GM12878 (cell line): ENCODE measurements at places on chromosomes 6 and 20. TPM values are rescaled to one million over a fixed set of nuclear protein-coding genes. Genes with fewer than 3 reads are reported as not detected.

The SLPI gene
- 1.4 TPM in 1 of 2 replicates, not detected in the other for total RNA-seq

DNA sequence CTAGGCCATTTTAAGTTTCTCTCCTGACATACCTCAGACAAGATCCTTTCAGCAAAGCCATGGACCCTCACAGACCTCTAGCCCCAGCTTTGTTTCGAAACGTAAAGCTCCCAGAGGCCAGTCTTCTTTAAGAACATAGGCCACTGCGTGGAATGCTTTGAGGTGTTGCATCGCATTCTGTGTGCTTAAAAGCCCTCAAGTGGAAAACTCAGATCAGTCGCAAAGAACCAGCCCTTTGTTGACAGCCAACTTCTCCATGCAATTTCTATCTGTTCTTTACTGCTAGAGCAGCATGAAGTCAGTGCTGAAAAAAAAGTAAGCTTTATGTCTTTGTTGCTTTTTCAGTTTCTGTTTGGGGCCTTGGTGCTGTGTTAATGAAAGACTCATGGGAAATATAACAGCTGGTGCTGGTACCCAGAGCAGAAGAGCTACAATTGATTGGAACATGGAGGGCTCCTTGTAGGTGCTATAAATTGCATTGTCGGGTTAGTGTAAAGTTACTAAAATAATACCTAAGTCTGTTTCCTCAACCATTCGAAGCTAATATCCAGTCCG, 142.6 kb downstream of the MAP3K7 start:
- H3K27ac ChIP-seq = no peak overlapping the region
- peaks cover 5% of the 10 kb centered on the region for H3K27me3 ChIP-seq
- no peak for DNase-seq
- no peaks in the 10 kb centered on the region for H3K4me1 ChIP-seq
- no peak overlapping the region for H3K4me3 ChIP-seq
- H3K36me3 ChIP-seq = no peaks in the 10 kb centered on the region

The CDH22 gene
- total RNA-seq = not detected in 2 replicates

- H3K36me3 ChIP-seq = no peaks in the 10 kb centered on the region
- no peak overlapping the region for H3K27ac ChIP-seq
- no peaks in the 10 kb centered on the region for H3K4me1 ChIP-seq
- H3K4me3 ChIP-seq = no peak overlapping the region
- H3K27me3 ChIP-seq = no peaks in the 10 kb centered on the region
These were observed 47.8 kb upstream of the FRMD1 start for GRCh38 chr6:168126566-168127383.

The SLC16A10 gene
- total RNA-seq = 10.6 and 11.0 TPM in 2 replicates

GRCh38 chr6:11732036-11732631, 46.5 kb downstream of the ADTRP start:
- H3K4me1 ChIP-seq = peaks cover 43% of the 10 kb centered on the region
- H3K27me3 ChIP-seq = no peaks in the 10 kb centered on the region
- DNase-seq = peak; percentile 99
- no peaks in the 10 kb centered on the region for H3K36me3 ChIP-seq
- H3K27ac ChIP-seq = peak overlapping the region; percentile 89

DNA sequence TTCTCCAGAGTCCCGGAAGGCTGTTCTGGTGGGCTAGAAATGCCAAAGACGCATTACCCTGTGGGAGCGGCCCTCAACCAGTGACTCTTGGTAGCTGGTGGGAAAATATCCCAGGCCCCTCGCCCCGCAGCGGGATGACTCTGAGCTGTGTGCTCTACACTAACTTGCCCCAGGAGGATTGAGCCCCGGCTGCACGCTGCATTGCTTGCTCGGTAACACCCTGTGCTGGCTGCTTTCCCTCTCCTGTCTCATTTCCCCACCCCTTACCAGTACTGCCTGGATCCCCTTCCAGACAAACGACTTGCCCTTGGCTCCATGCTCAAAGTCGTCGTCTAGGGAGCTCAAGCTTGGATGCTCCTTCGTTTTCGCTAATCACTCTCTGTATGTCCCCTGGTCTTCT, 411.8 kb upstream of the SULF2 start:
- H3K27ac ChIP-seq = no peak overlapping the region
- H3K4me1 ChIP-seq = no peaks in the 10 kb centered on the region
- H3K27me3 ChIP-seq = no peaks in the 10 kb centered on the region; the same call in 1 of the 2 replicates
- H3K4me3 ChIP-seq = no peak overlapping the region
- DNase-seq = no peak

- no peak for DNase-seq
- H3K27ac ChIP-seq = no peak overlapping the region
- no peaks in the 10 kb centered on the region for H3K36me3 ChIP-seq
These were observed 137.0 kb upstream of the TENT5A start for GRCh38 chr6:81889377-81890053.

GRCh38 chr6:143536461-143536865, 24.9 kb upstream of the FUCA2 start:
- no peak overlapping the region for H3K27ac ChIP-seq
- peak overlapping the region; percentile 62 for H3K4me3 ChIP-seq
- H3K27me3 ChIP-seq = no peaks in the 10 kb centered on the region
- H3K4me1 ChIP-seq = peaks cover 31% of the 10 kb centered on the region

The GPR6 gene
- total RNA-seq = not detected in 2 replicates

The EPPIN gene
- not detected in 2 replicates for total RNA-seq

DNA sequence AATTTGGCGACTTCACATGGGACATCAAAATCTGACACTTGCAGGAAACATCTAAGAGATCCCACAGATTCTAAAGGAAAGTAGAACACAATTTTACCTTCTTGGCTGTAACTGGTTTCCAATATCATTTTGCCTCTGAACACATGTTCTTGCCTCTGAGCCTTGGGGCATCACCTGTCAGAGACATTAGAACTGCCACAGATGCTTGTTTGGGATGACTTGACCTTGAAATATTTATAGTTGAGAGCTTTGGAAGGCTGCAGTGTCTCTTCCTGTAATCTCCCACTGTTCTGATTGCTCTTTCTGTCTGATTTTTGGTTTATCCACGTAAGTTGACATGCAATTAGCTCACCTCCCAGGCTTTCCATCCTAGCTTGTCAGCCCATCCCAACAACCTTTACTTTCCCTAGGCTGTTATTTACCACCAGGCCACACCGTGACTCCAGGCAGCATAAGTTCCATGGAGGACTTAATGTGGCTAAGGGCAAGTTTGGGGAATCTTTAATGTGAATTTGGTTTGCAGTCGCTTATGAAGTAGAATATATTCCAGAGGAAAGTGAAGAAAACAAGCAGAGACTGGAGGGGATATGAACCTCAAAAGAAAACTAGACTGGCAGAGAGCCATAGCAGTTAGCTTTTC, 256.5 kb upstream of the RIN2 start:
- H3K4me3 ChIP-seq = no peak overlapping the region
- H3K27ac ChIP-seq = no peak overlapping the region
- no peak for DNase-seq
- no peaks in the 10 kb centered on the region for H3K4me1 ChIP-seq
- H3K36me3 ChIP-seq = no peaks in the 10 kb centered on the region

GRCh38 chr6:3356056-3356823, 97.5 kb downstream of the PSMG4 start:
- H3K4me1 ChIP-seq = peaks cover 7% of the 10 kb centered on the region
- DNase-seq = peak; percentile 77
- H3K4me3 ChIP-seq = peak overlapping the region; percentile 52; the same call in 1 of the 2 replicates
- no peaks in the 10 kb centered on the region for H3K27me3 ChIP-seq

GRCh38 chr20:13425381-13426135, 204.5 kb downstream of the ISM1 start:
- no peak for DNase-seq
- no peaks in the 10 kb centered on the region for H3K36me3 ChIP-seq
- no peaks in the 10 kb centered on the region for H3K27me3 ChIP-seq

The FOXQ1 gene
- total RNA-seq = 0.08 TPM in 1 of 2 replicates, not detected in the other

The C20orf96 gene
- total RNA-seq = 7.4 and 8.4 TPM in 2 replicates

- no peaks in the 10 kb centered on the region for H3K36me3 ChIP-seq
- H3K27me3 ChIP-seq = no peaks in the 10 kb centered on the region
- DNase-seq = no peak
- H3K4me3 ChIP-seq = no peak overlapping the region
- no peak overlapping the region for H3K27ac ChIP-seq
These were observed 19.2 kb upstream of the MRPS18A start for GRCh38 chr6:43706788-43707187.

The THEMIS gene
- total RNA-seq = 0.08 TPM in 1 of 2 replicates, not detected in the other

GRCh38 chr6:110325197-110325596, 33.0 kb downstream of the METTL24 start:
- H3K27ac ChIP-seq = no peak overlapping the region
- H3K4me1 ChIP-seq = no peaks in the 10 kb centered on the region
- no peak for DNase-seq
- H3K27me3 ChIP-seq = no peaks in the 10 kb centered on the region
- H3K4me3 ChIP-seq = no peak overlapping the region

DNA sequence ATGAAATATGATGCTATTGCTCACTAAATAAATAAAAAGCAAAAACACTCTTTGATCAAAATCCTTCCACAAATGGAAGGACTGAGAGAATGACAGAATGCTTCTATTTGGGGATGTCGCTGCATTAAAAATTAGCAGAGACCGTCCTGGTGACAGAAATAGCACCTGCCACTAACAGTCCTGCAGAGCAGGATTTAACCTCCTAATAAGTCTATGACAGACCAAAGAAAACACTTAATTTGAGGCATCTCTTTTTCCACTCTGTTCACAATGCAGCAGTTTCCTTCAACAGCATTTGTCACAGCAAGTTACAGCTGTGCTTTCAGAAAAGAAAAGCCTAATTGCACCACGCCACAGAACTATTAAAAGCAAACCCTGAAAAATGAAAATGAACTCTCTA, 140.6 kb upstream of the BEND6 start:
- H3K36me3 ChIP-seq = peaks cover 1% of the 10 kb centered on the region; the same call in 1 of the 2 replicates
- H3K4me3 ChIP-seq = peak overlapping the region; percentile 18; the same call in 1 of the 2 replicates
- H3K27ac ChIP-seq = peak overlapping the region; percentile 22; the same call in 1 of the 2 replicates
- no peaks in the 10 kb centered on the region for H3K27me3 ChIP-seq
- DNase-seq = peak; percentile 47
- H3K4me1 ChIP-seq = peaks cover 33% of the 10 kb centered on the region

The L3MBTL3 gene
- 5.3 and 9.4 TPM in 2 replicates for total RNA-seq

- no peak overlapping the region for H3K4me3 ChIP-seq
- no peak for DNase-seq
- H3K27me3 ChIP-seq = no peaks in the 10 kb centered on the region; the same call in 1 of the 2 replicates
- peaks cover 5% of the 10 kb centered on the region for H3K4me1 ChIP-seq
- H3K36me3 ChIP-seq = no peaks in the 10 kb centered on the region
- no peak overlapping the region for H3K27ac ChIP-seq
These were observed 121.0 kb upstream of the RNF24 start for GRCh38 chr20:4136078-4136966.

The BPIFA2 gene
- total RNA-seq = not detected in 2 replicates

DNA sequence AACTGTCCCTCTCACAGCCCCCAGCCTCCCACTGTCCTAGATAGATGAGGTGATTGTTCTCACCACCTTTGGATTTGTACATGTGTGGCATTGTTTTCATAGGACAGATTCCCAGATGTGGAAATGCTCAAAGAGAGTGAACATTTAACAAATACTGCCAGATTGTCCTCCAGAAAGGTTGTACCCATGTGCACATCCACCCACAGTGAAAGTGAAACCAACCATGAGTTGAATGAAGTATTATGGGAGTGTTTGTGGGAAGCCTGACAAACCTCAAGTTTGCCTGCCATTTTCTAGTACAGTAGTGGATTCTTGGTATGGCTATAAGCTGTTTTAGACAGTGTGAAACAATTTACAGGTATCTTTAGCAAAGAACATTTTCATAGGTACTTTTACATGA, 42.7 kb downstream of the ANKRD6 start:
- H3K4me1 ChIP-seq = peaks cover 17% of the 10 kb centered on the region
- no peak overlapping the region for H3K4me3 ChIP-seq
- peak; percentile 13 for DNase-seq
- H3K27ac ChIP-seq = no peak overlapping the region
- H3K27me3 ChIP-seq = no peaks in the 10 kb centered on the region

DNA sequence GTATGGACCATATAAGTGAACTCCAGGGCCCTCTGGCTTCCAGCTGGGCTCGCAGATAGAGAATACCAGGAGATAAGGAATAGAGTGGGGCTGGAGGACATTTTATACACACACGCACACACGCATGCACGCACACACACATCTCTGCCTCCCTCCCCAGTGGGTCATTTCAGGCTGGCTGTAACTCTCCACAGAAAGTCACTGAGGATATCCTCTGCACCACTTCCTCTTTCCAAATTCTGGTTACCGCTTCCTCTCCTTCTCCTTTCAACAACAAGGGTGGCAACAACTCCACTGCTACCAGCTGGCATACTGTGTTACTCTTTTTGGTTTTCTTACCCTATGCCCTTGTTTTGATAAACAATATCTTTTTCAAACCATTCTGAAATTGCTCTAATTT, 280.2 kb downstream of the COL12A1 start:
- H3K27me3 ChIP-seq = no peaks in the 10 kb centered on the region
- no peak overlapping the region for H3K4me3 ChIP-seq
- no peak overlapping the region for H3K27ac ChIP-seq
- no peaks in the 10 kb centered on the region for H3K36me3 ChIP-seq
- no peaks in the 10 kb centered on the region for H3K4me1 ChIP-seq

DNA sequence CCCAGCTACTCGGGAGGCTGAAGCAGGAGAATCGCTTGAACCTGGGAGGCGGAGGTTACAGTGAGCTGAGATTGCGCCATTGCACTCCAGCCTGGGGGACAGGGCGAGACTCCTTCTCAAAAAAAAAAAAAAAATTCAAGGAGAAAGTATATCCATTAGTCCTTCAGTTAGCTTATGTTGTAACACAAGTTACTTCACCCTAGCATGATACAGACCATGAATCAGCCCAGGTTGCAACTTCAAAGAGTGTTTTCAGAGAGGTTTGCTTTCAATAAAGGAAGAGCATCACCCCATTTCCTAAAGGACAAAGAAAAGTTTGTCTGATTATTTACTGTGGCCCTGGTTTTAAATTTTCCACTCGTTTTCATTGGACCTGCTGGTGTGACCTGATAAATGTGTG, 73.0 kb downstream of the SERAC1 start:
- H3K4me3 ChIP-seq = no peak overlapping the region
- H3K36me3 ChIP-seq = no peaks in the 10 kb centered on the region
- H3K27ac ChIP-seq = no peak overlapping the region
- DNase-seq = no peak

DNA sequence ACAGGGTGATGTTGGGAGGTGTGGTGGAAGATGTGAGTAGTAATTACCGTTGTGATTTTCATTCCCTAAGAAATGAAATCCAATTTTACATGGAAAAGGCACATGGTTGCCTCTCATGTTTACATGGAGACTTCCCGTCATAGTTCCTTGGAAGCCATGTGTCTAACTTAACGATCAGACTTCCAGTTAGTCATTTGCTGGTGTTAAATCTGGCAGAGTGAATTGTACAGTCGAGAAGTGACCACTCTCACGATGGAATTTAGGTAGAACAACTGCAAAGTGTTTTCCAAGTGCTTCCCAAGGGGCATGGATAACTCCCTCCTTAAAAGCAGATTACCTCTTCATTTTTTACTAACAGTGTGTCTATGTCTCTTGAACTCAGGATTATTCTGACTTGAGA, 145.8 kb upstream of the CCN2 start:
- H3K27me3 ChIP-seq = no peaks in the 10 kb centered on the region
- no peak overlapping the region for H3K4me3 ChIP-seq
- H3K27ac ChIP-seq = no peak overlapping the region
- no peaks in the 10 kb centered on the region for H3K36me3 ChIP-seq

- peaks cover 6% of the 10 kb centered on the region for H3K4me1 ChIP-seq
- H3K4me3 ChIP-seq = no peak overlapping the region
- peak; percentile 1 for DNase-seq
- no peaks in the 10 kb centered on the region; the same call in 1 of the 2 replicates for H3K27me3 ChIP-seq
These were observed 44.6 kb downstream of the TSBP1 start for GRCh38 chr6:32327103-32327502.
